ENCODE measurements at places on chromosomes 7 and 10.
A peak's percentile ranks its signal among the peaks of the same experiment; 100 is the strongest.

DNA sequence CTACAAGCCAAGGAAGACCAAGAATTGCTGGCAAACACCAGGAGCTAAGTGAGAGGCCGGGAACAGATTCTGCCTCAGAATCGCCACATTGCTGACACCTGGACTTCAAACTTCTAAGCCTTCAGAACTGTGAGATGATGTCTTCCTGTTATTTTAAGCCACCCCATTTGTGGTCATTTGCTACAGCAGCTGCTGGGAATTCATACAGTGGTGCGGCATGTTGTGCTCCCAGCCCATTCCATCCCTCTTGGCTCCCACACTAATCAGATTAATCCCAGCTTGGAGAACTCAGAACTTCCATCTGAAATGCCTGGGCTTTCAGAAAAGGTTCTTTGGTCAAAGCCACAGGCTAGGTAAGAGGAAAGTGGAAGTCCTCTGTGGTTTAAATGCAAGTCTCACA lies 24.9 kb downstream of the TCAF1 start:
- no peak for DNase-seq

DNA sequence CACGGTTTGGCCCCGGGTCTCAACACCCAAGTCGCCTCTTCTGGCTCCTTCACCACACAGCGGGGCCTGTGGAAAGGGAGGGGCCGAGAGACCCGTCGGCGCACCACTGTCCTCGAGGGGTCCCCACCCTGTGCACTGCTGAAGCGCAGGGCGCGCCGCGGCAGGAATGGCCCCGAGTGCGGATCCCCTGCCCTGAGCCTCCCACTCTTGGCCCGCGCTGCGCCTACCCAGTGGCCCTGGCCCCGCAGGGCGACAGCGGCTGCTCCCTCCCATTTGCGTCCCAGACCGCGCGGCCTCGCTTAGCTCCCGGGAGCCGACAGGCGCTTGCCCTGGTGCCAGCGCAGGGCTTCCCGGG lies 2.1 kb upstream of the SFMBT2 start:
- no peak for DNase-seq

DNA sequence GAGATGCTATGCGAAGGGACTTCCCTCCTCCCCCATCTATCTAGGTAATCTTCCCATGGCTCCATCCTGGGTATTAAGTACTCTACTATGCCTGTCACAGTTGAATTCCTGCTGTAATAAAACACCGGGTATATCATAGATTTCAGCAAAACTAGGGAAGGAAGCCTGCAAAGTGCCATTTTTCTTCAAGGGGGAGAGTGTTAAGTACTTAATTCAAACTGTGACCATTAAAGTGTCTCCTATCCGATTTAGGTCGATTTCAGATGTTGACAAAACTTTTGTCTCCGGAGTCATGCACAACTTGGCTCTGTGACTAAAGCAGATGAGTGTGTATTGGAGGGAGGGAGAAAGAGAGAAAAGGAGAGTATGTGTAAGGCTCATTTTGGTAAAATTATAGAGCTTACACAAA lies 4.6 kb downstream of the HOXA4 start:
- no peak for DNase-seq

DNA sequence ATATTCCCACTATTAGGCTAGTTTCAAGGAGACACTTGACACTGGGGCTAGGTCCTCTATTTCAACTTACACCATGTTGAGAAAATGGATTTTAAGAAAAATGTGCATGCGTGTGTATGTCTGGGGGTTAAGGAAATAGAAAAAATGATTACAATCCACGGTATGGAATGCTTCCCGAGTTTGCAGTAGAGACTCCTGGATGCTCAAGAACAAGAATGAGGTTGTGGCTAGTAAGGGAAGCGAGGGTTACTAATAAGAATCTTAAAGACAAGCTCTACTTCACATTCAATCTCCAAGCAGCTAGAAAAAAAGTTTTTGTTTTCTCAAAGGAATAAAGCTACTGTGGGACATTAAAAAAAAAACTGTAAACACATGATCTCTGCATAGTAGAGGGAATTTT lies 54.7 kb downstream of the ANK3 start:
- no peak for DNase-seq

GRCh38 chr10:17383801-17384555 lies 70.4 kb downstream of the ST8SIA6 start:
- DNase-seq, result no peak

DNA sequence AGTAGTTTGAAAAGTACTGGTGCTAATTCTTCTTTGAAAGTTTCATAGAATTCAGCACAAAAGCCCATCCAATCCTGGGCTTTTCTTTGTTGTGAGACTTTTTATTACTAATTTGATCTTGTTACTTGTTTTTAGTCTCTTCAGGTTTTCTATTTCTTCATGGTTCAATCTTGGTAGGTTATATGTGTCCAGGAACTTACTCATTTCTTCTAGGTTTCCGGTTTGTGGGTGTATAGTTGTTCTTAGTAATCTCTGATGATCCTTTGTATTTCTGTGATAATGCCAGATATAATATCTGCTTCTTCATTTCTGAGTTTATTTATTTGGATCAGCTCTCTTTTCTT lies 147.5 kb downstream of the RTKN2 start:
- DNase-seq, result no peak

- DNase-seq, result no peak
These were observed 581.7 kb downstream of the SDK1 start for GRCh38 chr7:3882782-3883181.

DNA sequence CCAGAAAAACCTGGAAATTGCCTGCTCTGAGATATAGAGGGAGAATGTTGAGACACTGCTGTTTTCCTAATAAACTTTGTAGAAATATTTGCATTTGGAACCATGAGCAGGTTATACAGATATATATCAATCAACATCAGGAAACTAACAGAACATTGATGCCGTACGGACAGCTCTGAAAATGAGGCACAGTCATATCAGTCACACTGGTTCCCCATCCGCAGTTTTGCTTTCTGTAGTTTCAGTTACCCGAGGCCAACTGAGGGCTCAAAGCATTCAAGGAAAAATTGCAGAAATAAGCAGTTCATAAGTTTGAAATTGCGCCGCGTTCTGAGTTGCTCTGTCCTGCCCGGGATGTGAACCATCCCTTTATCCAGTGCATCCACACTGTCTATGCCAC lies 137.9 kb downstream of the KLF6 start:
- DNase-seq, result no peak

- DNase-seq, result no peak
These were observed 572.4 kb upstream of the MGMT start for GRCh38 chr10:128894641-128895040.

- DNase-seq, result no peak
These were observed 24.4 kb upstream of the LRRC4 start for GRCh38 chr7:128055637-128056036.

GRCh38 chr10:23826421-23826820 lies 382.5 kb upstream of the KIAA1217 start:
- no peak for DNase-seq

- DNase-seq, result no peak
These were observed 244.6 kb downstream of the SORCS1 start for GRCh38 chr10:106919871-106920282.

GRCh38 chr10:104297697-104298660 lies 29.0 kb downstream of the GSTO2 start:
- no peak for DNase-seq

- DNase-seq, result no peak
These were observed 55.2 kb upstream of the FAM133B start for GRCh38 chr7:92645114-92646061.

- DNase-seq, result no peak
These were observed 146.1 kb downstream of the CHN2 start for GRCh38 chr7:29340696-29341095.

GRCh38 chr7:127566242-127566641 lies 19.2 kb downstream of the GCC1 start:
- DNase-seq, result no peak

- DNase-seq, result no peak
These were observed 44.3 kb downstream of the SCRN1 start for GRCh38 chr7:29945259-29945809.

DNA sequence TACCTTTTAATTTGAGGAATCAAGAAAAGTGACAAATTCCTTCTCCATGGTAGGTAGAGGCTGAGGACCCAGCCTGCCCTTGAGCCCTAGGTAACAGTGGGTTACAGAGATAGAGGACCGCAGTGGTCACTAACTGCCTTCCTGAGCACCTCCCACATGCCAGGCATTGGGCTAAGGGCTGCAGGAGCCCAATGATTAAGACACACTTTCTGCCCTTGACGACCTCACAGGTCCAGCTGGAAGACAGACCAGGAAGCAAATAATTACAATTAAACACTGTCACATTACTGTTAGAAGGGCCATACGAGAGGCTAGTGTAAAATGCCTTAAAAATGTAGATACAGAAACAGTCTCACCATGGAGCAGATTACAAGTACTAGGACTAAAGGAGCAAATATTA lies 156.8 kb upstream of the NFE2L3 start:
- no peak for DNase-seq

DNA sequence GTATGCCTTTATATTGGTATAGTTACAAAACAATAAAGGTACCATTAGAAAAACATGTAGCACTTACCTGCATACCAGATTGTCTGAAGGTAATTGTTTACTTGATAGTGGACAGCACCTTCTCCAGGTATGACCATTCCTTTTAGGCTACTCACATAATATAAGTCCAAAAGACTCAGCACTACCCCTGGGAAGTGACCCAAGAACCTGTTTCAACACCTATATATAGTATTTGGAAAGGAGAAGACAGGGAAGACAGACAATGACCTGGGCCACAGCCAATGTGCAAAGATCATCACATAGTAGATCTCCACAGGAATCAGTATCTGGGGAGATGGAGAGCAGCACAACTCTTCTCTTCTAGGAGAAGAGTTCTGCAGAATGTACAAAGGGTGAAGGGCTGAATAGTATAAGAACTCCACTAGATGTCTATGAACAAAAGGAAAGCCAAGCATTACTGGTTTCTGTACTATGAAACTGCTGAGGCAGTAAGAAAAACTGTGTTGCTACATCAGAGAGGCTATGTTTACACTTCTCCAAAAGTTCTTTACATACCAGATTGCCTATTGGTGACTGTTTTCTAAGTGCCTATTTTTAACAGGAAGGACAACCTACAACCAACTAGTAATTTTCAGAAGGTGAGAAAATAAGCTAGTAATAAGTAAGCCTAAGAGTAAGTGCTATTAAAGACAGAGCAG lies 159.2 kb downstream of the BTAF1 start:
- DNase-seq, result no peak

DNA sequence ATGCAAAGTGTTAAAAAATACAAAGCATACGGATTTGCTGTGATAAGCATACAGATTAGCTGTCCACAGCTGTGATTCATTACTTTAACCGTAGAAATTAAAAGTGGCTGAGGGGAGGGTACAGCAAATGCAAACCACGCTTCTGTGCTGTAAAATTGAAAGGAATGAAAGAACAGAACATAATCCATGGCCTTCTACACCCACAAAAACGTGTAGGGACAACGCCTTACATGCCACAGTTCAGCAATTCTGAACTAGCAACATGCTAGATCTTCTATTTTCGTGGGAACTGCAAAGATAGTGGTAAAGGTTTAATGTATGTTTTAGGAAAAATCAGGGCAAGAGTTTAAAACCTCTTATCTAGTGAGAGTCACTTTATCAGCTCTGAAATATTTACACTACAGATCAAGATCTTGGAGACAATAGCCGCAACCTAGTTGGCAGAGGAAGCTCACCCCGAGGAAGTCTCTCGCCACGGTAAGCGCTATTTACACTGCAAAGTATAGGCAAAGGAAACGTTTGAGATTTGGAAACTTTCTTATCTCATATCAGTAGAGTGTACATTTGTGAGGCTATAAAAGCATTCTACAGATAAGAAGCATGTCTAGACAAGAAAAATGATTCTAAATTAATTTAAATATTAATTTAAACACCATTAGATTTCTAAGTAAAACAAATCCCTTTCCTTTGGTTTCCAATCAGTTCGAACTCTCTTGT lies 193.6 kb downstream of the MLLT10 start:
- DNase-seq, result no peak

- DNase-seq, result peak; percentile 4
These were observed 144.2 kb downstream of the BMS1 start for GRCh38 chr10:42926843-42927242.

DNA sequence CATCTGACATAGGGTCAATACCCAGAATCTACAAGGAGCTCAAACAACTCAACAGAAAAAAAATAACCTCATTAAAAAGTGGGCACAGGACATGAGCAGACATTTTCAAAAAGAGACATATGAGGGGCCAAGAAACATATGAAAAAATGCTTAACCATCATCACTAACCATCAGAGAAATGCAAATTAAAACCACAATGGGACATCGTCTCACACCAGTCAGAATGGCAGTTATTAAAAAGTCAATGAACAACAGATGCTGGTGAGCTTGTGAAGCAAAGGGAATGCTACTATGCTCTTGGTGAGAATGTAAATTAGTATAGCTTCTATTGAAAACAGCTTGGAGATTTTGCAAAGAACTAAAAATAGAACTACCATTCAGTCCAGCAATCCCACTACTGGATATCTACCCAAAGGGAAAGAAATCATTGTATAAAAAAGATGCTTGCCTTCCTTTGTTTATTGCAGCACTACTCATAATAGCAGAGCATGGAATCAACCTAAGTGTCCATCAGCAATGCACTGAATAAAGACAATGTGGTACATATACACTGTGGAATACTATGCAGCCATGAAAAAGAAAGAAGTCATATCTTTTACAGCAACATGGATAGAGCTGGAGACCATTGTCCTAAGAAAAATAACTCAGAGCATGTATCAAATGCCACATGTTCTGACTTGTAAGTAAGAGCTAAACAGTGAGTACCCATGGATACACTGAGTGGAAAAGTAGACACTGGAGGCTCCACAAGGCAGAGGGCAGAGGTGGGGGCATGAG lies 139.8 kb downstream of the ADARB2 start:
- no peak for DNase-seq

- DNase-seq, result peak; percentile 68
These were observed 26.5 kb downstream of the MRC1 start for GRCh38 chr10:17835688-17836087.

DNA sequence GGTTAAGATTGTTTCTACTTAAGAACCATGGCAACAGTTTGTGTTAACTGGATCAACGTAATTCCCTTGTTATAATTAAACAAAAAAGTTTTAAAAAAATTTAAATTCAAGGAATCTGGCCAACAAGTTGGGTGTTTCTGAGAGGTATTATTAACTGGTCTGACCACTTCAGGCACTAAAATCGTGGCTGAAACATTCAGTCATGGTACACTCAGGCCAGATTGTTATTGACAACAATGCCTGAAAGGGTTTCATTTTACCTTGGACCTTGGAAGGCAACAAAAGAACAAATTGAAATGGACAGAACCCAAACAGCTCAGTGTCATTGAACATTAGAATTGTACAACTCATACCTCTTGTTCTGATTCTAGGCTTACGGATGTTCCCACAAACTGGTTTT lies 103.3 kb upstream of the ARMC3 start:
- DNase-seq, result no peak

GRCh38 chr7:104327938-104328295 lies 486 bp upstream of the LHFPL3 start:
- no peak for DNase-seq

All from HS-27A (cell line).